ENCODE measurements at places on chromosomes 6 and 20.

- no peak for DNase-seq
These were observed 61.2 kb downstream of the GFOD1 start for GRCh38 chr6:13425943-13426931.

DNA sequence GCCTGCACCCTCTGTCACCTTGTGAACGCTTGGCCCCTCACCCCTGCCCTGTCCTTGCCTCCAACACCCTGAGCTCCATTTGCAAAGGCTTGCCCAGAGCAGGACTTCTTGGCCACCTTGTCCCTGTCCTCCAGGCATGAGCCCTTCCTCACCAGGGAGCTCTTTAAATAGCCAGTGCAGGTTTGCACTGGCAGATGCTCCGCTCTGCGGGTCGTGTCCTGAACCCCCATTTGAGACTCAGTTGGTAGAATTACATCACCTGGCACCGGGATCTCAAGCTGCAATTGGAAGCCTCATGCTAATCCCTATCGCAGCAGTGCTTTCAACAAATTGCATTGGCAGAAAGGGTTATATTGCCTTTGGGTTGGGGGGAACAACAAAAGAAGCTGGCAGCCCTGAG lies 85.9 kb downstream of the TRMT6 start:
- DNase-seq, result no peak

DNA sequence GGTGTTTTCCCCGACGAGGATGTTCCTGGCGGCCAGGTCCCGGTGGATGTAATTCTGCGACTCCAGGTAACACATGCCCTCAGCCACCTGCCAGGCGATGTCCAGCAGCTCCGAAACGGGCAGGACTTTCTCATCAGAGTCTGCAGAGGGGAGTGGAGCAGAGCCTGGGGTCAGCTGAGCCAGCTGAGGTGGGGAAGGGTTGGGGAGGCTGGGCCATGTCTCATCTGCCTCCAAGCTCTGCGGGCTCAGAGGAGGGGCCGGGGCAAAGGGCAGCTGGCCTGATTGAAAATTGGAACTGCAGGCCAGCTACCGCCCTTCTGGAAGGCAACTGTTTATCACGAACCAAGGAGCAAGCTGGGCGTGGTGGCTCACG lies 6.4 kb downstream of the PTK6 start:
- peak; percentile 53 for DNase-seq

GRCh38 chr20:58081846-58082245 lies 146.6 kb downstream of the ANKRD60 start:
- DNase-seq, result no peak

DNA sequence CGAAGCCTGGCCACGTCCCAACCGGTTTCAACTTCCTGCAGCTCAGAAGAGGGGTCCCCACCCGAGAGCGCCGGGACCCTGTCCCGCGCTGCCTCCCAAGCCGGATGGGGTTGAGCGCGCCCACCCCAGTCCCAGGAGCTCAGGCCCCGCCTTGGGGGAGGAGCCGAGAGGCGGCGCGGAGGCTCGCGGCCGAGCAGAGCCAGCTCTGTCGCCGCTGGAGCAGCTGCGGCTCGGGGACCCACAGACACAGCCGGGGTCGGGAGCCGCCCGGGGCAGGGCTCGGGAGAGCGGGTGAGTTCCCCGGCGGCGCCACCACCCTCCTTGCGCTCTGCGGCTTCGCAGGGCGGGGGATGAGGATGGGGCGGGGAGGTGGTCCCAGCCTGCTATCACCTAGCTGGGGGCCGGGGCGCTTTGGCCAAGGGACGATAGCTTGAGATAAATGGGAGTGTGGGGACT lies at the start of gene PPP1R16B:
TSS of gene PPP1R16B (plus strand) at position 196 of the 456 bp plus-strand sequence. CDS start 30,229 bp downstream, outside the sequence.
- peak; percentile 91 for DNase-seq

GRCh38 chr6:139175389-139175948 lies 40.6 kb downstream of the HECA start:
- DNase-seq, result no peak

- no peak for DNase-seq
These were observed 111.9 kb downstream of the JARID2 start for GRCh38 chr6:15357782-15358181.

DNA sequence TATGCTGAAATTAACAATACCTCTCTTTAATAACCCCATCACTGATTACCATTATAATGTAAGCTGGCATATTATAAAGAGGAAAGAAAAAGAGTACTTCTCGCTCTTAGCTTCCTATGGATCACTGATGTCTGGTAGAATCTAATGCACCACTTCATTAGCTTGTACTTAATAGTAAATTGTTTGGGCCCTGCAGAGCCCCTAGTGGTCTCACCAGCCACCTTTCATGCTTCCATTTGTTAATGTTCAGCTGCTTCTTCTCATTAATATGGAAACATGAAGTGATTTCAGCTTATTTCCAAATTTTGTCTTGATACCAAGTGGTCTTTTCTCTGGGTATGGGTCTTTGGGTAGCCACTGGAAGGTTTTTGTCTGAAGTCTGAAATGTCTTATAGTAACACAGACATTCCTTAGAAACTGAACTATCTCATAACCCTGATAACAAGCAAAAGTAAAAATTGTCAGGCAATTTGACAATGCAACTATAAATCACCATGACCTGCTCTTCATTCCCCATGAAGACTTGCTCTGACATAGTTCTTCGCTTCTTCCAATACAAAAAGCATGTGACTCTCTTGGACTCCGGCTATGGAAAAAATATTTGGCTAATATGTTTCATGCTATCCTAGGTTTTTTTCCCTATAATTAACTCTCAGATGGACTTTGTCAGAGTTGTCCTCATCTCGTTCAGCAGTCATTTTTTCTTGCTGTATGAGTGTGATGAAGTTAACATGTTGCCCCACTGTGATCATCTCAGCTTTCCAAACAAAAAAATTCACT lies 395.8 kb upstream of the MARCKS start:
- no peak for DNase-seq

DNA sequence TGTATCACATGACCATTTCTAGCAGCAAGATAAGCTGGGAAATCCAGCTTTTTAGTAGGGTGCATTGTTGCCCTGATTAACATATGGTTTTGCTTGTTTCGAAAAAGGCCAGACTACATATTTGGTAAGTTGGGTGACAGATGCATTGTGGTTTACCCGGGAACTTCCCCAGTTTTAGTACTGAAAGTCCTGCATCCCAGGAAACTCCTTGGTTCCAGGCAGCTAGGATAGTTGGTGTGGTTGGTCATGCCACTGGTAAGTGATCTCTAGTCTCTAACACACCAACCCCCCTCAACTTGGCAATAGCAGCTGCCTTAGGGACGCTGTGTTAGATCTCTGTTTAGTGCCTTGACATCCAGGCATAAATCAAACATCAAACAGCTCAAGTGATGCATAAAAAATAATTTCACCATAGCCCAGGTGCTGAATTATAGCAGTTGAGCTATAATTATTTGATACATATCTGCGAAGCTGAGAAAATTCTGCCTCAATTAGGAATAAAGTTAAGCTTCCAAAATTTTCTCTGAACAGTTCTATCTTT lies 216.5 kb downstream of the TFAP2C start:
- DNase-seq, result no peak

DNA sequence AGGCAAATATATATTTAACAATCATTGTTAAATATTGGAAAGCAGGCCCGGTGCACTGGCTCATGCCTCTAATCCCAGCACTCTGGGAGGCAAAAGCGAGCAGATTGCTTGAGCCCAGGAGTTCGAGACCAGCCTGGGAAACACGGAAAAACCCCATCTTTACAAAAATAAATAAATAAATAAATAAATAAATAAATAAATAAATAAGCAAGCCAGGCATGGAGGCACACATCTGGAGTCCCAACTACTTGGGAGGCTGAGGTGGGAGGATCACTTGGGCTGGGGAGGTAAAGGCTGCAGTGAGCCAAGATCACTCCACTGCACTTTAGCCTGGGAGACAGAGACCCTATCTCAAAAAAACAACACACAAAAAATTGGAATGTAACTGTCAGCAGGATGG lies 53.7 kb downstream of the ZFP64 start:
- DNase-seq, result no peak

All from H7 (cell line).